ENCODE measurements at places on chromosomes 1 and 21. TPM values are rescaled to one million over a fixed set of nuclear protein-coding genes. Genes with fewer than 3 reads are reported as not detected.

- no peak for DNase-seq
Observed at GRCh38 chr1:96559181-96559580, 162.4 kb upstream of the PTBP2 start.

DNA sequence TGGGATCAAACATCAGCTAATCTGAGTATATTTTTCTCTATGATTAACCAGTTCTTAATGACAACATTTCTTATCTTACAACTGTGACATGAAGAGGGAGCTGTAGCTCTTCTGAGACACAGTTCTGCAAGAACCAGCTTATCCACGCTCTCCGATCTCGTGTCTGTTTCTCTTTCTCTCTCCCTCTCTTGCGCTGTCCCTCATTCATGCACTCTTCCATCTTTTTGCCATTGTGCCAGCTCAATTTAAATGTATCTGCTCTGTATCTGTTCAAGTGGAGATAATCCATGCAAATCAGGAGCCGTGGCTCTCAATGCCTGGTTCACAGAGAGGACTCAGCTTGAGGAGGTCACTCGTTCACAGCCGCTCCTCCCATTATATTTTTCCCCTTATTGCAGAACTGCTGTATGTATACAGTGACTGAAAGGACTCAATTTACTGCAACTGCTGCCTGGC, 494.7 kb upstream of the ADGRL2 start:
- peak; percentile 5 for DNase-seq

DNA sequence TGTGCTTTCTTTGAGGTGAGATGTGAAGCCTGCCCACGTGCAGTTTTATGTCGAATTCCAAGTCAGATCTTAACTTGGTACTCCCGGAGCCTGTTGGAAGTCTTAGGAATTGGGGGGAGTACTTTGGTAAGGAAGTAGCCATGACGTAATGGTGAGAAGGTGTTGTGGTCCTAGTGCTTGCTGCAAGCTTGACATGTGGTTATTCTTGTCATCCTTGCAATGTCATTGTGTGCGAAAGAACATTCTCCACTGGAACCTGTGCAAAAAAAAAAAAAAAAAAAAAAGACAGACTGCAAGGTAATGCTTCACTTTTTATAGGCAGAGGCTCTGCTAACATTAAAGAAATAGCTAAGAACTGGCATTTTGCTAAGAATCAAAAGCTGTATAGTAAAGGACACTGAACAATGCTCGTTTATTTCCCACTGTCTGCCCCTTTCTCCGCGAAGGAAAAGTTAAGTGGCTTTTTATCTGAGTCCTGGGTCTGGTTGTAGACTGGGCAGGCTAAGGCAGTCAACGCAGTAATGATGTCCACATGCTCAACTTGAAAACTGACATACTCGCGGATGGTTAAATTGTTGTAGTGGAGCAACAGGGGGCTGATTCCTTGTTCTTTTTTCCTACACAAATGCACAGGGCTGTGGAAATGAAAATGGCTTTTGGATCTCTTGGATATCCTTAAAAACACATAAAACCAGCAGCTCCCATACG, 2.1 kb downstream of the KAZN start:
- no peak for DNase-seq

DNA sequence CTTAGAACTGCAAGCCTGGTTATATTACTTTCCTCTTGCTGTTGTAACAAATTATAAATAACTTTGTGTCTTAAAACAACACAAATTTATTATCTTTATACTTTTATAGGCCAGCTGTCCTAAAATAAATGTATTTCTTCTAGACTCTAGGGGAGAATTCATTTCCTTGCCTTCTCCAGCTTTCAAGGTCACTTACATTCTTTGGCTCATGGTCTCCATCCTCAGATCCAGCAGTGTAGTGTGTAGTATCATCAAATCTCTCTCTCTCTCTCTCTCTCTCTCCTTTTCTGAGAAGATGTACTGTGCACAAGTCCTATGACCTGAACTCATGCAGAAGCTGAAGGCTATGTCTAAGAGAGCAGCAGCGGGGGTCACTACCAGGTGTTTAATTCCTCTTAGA, 1510.6 kb downstream of the MRPL39 start:
- no peak for DNase-seq

GRCh38 chr1:24912376-24913273, 17.5 kb downstream of the RUNX3 start:
- DNase-seq: no peak

The UBIAD1 gene
- 8.7 TPM for total RNA-seq

The CIART gene
- total RNA-seq: 6.8 TPM

DNA sequence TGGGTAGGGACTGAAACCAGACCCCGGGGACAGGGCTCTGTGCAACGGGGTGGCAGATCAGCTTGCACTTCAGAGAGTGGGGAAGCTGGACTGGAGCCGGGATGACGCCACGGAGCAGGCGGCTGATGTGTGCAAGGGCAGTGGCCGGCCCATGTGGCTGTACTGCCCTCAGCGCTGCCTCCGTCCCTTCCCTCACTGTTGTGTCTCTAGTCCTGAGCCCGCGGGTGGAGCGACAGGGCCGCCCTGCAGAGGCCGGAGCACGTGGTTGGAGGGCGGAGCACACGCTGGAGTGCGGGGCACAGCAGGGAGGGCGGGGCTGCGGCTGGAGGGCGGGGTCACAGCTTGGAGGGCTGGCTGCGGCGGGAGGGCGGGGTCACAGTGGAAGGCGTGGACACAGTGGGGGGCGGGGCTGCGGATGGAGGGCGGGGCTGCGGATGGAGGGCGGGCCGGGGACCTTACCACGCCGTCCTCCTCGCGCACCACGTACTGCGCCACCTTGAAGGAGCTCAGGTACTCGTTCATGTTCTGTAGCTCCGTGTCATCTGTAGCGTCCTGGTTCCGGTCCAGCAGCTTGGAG, 52.4 kb downstream of the CHD5 start:
- peak; percentile 26 for DNase-seq

The KIF21B gene
- total RNA-seq: 0.84 TPM

DNA sequence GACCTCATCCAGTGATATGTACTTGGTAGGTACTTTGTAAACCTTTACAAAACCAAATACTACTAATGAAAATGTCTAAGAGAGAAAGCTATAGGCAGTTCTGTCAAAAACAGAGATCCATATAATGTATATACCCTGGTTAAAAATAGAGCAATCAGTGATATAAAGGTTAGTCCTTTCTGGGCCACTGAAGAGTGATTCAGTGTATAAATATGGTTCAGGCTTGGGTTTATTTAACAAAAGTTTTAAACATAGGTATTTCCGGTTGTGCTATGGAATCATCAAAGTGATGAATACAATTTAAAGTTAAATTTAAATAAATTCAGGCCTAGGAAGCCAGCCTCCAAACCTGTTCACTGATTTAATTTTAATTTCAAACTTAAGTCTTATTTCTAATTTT, 108.4 kb upstream of the DMRTA2 start:
- no peak for DNase-seq

The CD5L gene
- total RNA-seq: not detected

The PPIAL4G gene
- total RNA-seq: not detected

DNA sequence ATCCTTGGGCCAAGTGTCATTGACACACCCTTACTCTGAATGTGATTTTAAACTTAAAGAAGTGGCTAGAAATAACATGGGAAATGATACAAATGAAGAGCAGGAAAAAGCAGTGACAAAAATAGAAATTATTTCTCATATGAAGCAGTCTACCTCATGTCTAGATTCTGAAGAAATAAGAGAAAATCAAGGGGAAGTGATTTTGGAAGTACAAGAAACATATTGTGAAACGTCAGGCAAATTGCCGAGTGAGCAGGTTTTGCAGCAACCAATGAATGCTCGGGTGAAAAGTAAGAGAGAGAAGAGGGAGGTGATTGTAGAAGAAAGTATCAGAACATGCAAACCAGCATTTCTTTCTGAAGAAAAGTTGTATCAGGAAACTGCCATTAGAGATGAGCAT, 130.7 kb downstream of the MACF1 start:
- DNase-seq: no peak

- DNase-seq: no peak
Observed at GRCh38 chr1:208475449-208475848, 231.3 kb upstream of the PLXNA2 start.

The LRRIQ3 gene
- total RNA-seq: 0.90 TPM

The IFI44L gene
- total RNA-seq: 10.2 TPM

- DNase-seq: no peak
Observed at GRCh38 chr1:1042835-1043234, 22.9 kb downstream of the AGRN start.

GRCh38 chr1:1344655-1345361, 4.4 kb downstream of the DVL1 start:
- no peak for DNase-seq

The CDCA8 gene
- 0.66 TPM for total RNA-seq

DNA sequence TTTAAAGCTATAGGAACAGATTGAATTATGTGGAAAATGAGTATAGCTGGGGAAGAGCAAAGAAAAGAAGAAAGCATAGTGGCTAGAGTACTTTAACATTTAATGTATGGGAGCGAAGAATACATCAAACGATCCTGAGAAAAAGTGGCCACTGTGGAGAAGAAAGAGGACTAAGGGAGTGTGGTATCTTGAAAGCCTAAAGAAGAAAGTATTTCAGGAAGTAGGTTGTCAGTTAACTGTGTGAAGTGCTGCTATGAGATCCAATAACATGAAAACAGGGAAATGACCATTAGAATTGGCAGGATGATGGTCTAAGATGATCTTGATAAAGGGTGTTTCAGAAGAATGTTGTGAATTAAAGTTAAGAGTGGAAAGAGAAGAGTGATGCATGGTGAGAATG, 219.6 kb upstream of the BEND5 start:
- no peak for DNase-seq

The RSPH1 gene
- not detected for total RNA-seq

DNA sequence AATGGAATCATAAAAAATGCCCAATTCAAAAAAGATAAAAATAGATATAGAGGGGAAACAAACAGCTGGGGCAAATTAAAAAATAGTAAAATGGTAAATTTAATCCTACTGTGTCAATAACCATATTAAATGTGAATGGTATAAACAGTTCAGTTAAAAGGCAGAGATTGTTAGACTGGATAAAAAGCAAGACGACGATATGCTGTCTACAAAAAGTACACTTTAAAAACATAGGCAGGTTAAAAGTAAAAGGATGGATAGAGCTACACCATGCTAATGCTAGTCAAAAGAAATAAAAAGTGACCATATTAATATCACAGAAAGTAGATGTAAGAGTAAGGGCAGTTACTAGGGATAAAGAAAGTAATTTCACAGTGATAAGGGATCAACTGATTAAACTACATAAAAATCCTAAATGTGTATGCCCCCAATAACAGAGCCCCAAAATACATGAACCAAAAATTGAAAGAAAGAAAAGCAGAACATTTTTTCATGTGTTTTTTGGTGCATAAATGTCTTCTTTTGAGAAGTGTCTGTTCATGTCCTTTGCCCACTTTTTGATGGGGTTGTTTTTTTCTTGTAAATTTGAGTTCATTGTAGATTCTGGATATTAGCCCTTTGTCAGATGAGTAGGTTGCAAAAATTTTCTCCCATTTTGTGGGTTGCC, 27.4 kb downstream of the MORN1 start:
- no peak for DNase-seq

The CLCA4 gene
- total RNA-seq: not detected

GRCh38 chr1:231214918-231215680, 25.9 kb upstream of the GNPAT start:
- DNase-seq: no peak

DNA sequence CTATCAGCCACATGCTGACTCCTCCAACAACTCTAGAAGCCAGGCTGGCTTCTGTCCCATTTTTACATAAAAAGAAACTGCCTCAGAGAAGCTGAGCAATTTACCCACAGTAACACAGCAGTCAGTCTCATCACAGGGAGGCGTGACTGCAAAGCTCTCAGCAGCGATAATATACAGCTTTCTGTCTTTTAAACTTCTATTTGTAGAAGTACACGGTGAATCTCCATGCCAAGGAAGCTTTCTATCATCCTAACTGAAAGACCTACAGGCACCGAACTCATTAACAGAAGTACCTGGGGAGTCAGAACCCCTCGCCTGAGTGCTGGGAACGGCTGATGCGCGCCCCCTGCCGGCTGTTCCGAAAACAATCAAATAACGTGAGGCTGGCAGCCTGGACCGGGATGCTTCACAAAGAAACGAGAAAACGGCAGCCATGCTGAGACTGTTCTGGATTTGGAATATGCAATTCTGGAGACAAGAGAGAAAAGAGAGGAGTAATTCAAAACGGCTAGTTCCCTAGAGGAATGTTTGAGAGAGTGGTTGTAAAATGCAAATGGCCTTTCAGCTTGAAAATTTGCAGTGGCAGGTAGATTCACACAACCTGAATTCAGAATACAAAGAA, 43.5 kb upstream of the RAB4A start:
- DNase-seq: peak; percentile 77

GRCh38 chr1:100130552-100131077, 2.1 kb downstream of the SASS6 start:
- no peak for DNase-seq

- no peak for DNase-seq
Observed at GRCh38 chr1:56491441-56491840, 87.9 kb downstream of the PLPP3 start.

The KIAA1614 gene
- total RNA-seq: 22.6 TPM

GRCh38 chr1:62362926-62363325, 43.7 kb upstream of the KANK4 start:
- DNase-seq: no peak

DNA sequence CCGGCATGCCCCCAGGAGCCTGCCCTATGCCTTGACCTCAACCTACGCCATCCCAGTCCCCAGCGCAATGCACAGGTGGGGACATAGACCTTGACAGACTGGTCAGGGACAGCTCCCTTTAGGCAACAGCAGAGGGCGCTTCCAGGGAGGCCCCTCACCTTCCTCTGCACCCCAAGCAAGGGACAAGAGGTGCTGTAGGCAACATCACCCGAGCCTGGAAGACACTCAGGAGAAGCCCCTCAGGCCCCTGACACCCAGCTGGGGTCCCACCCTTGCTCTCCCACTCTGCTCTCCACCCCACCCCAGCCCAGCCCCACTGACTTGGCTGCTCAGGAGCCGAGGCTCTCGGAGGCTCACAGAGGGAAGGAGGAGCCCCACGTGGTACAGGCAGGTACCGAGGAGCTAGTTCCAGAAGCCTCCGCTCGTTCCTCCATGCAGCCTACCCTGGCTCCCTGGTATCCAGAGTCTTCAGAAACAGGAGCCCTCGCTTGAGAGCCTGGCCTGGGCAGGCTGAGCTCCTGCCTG, 2.4 kb upstream of the WNT3A start:
- DNase-seq: no peak

GRCh38 chr21:36630485-36631206, 68.3 kb upstream of the SIM2 start:
- DNase-seq: peak; percentile 22

GRCh38 chr1:86714159-86714558, 9.8 kb downstream of the SH3GLB1 start:
- DNase-seq: no peak

GRCh38 chr1:62941780-62942179, 157.8 kb downstream of the ATG4C start:
- no peak for DNase-seq

DNA sequence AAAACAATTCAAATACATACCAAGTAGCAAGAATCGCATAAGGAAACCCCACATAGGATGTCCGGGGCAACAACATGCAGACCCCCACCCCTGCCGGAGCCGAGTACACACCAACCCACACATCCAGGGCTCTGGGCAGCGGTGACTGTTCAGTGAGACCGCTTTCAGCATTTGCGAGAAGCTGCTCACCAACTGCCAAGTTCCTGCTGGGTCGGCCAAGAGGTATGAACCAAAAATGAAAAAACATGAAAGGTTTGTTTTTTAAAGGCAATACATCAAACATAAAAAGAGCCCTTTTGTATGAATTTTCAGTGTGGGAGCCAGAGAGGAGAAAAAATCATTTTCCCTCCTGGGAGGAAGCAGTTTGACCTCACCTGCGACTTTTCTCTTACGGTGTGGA, 92.3 kb downstream of the SIM2 start:
- DNase-seq: no peak
